ENCODE measurements at places on chromosomes 11 and 22.

DNA sequence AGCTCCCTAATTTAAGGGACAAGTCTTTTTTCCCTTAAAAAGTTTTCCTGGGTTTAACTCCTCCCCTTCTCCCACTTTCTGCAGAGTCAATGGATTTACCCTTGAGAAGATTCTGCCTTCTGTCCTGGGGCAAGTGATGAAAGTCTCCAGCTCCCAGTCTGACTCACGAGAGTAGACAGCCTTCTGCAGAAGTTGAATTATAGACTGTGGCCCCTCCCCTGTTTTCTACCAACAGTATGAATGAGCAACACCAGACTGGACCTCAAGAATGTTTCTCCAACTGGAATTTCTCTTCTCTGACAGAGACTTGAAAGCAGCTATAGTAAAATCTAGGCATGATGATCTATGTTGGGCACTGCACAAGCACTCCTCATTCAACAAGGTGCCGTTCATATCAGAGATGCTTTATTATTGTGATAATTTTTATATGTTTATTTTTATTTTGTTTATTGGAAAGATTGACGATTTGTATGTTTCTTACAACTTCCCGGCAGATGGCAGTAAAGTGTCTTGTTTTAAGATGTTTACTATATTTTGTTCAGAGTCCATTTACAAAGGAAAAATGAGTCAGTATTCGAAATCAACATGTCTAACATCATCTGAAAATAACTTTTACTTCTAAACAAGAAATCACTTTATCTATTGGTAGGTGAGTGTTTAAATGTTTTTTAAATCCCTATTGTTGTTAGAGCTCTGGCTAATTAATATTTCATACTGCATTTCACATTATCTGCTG lies 56.6 kb downstream of the LMO2 start:
- DNase-seq, result peak; percentile 28

- no peak for DNase-seq
These were observed at the start of gene ANKK1 for GRCh38 chr11:113387605-113388211. Gene ANKK1 (plus strand): TSS chr11:113387779. CDS start chr11:113387885, 106 bp downstream.

GRCh38 chr11:8719721-8720120 lies 37.1 kb downstream of the RPL27A start:
- DNase-seq, result no peak

- DNase-seq, result no peak
These were observed 6.6 kb downstream of the HSPA8 start for GRCh38 chr11:123055191-123055901.

- DNase-seq, result no peak
These were observed 52.3 kb downstream of the SHISAL1 start for GRCh38 chr22:44260216-44261035.

DNA sequence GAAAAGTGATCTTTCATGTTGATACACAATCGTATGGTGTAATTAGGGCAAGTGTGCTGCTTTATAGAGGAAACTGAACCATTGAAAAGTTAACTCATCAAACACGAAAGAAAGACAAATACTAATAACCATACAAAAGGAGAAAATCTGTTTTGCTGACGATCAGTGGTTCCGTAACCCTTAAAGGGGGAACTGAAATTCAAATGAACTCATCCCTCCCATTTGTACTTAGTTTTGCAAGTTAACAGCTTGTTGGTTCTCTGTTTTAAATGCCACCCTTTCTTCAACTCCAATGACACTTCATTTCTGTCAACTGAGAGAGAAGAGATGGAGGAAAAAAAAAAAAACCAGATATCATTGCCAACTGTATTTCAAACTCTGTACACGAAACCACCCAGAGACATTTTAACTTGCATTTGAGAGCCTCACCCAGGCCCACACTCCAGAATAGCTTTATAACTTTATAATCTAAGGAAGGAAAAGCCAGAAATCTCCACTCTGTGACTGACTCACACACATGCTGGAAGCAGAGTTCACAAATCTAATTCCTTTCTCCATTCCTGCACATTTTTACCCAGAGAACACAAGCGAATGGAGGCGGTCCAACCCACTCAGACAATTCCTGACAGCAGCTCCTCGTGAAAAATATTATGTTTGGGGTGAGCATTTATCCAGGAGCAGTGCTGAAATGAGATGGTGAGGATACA lies 17.4 kb upstream of the CSNK2A3 start:
- DNase-seq, result no peak

- no peak for DNase-seq
These were observed 46.0 kb downstream of the AHNAK start for GRCh38 chr11:62500650-62501030.

- no peak for DNase-seq
These were observed 18.1 kb downstream of the CRYBB2 start for GRCh38 chr22:25237503-25237902.
